Left lung (tissue), 14 donors: ENCODE measurements at places on chromosomes 12 and 14. TPM values are rescaled to one million over a fixed set of nuclear protein-coding genes. Genes with fewer than 3 reads are reported as not detected.

DNA sequence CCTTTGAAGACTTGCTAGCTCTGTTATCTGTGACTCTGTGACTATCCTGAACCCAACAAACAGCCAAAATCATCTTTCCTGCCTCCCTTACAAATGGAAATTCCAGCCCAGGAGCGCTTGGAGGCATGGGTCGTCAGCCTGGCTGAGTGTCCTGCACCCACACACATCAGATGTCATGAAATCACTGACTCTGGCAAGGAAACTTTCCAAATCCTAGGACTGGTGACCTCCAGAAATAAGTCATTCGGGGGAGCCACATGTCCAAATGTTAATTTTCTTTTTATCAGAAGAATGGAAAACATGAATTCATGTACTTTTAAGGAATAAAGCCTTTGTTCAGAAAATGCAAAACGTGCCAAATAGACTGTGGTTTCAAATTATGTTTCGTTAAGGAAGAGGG lies 96.3 kb upstream of the EVL start:
- H3K27me3 ChIP-seq, result no peaks in the 10 kb centered on the region
- H3K4me1 ChIP-seq, result no peaks in the 10 kb centered on the region
- H3K27ac ChIP-seq, result no peak overlapping the region

GRCh38 chr12:4530982-4531586 lies 7.6 kb upstream of the RAD51AP1 start:
- no peak for DNase-seq
- H3K4me3 ChIP-seq, result no peak overlapping the region
- H3K27me3 ChIP-seq, result no peaks in the 10 kb centered on the region
- H3K36me3 ChIP-seq, result no peaks in the 10 kb centered on the region
- no peaks in the 10 kb centered on the region for H3K4me1 ChIP-seq
- H3K27ac ChIP-seq, result no peak overlapping the region

CIT gene
- total RNA-seq, result 7.0 TPM

AVPR1A gene
- 1.1 TPM for total RNA-seq

GRCh38 chr14:78329371-78329770 lies 159.2 kb downstream of the NRXN3 start:
- H3K4me3 ChIP-seq, result no peak overlapping the region
- H3K27me3 ChIP-seq, result no peaks in the 10 kb centered on the region
- no peak for DNase-seq
- H3K4me1 ChIP-seq, result no peaks in the 10 kb centered on the region

- no peaks in the 10 kb centered on the region for H3K4me1 ChIP-seq
- no peaks in the 10 kb centered on the region for H3K27me3 ChIP-seq
- H3K36me3 ChIP-seq, result no peaks in the 10 kb centered on the region
These were observed 117.1 kb downstream of the PTPN11 start for GRCh38 chr12:112535637-112536366.

DNA sequence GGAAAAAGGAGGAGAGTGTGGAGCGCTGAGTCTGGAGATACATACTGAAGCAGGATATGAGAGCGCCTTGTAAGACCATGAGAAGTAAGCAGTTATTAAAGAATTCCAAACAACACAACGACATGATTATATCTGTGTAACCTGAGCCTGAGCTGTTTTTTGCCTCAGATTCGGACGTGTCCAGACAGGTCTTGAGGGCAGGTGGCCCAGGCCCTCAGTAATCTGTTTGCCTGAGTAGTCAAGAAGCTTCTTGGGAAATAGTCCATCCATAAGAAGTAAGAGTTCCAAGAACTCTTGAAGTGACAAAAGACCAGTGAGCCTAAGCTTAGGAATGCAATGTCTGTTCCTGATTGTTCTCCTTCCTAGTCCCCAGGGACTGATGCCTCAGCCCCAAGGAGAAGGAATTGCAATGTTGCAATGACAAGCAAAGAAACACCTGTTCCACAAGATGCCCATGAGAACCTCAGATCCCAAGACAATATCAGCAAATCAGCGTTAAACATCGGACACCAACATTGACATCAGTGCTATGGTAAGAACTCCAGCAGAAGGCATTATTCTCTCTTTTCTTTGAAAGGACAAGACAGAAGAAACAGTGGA lies 34.7 kb upstream of the ADAMTS20 start:
- no peak for DNase-seq
- H3K4me3 ChIP-seq, result no peak overlapping the region
- no peaks in the 10 kb centered on the region for H3K4me1 ChIP-seq
- no peak overlapping the region for H3K27ac ChIP-seq
